ENCODE measurements at places on chromosomes 5 and 9.

GRCh38 chr9:123599781-123600180 lies 243.8 kb downstream of the CRB2 start:
- no peak for DNase-seq

- no peak for DNase-seq
Measured at GRCh38 chr5:146041180-146041789, 64.1 kb downstream of the PLAC8L1 start.

GRCh38 chr9:106626936-106627335 lies 236.0 kb upstream of the ZNF462 start:
- DNase-seq, result no peak

DNA sequence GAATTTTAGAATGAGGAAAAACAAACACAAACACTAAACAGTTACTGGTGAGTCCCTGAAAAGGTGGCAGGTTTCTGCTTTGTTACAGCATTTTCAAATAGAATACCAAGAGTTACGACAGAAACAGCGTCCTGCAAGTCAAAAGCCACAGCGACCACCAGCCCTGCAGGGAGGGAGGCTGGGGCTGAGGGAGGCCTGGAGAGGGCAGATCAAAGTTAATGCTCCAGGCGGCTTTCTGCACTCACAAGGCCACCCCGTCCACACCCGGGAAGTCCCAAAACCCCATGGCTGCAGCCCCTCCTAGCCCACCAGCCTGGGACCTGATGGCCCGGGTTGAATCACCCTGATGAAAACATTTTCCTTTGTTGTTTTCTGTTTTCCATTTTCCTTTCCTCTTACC lies 29.3 kb downstream of the COL23A1 start:
- no peak for DNase-seq

- DNase-seq, result no peak
Measured at GRCh38 chr9:97570899-97571298, 62.3 kb downstream of the TSTD2 start.

DNA sequence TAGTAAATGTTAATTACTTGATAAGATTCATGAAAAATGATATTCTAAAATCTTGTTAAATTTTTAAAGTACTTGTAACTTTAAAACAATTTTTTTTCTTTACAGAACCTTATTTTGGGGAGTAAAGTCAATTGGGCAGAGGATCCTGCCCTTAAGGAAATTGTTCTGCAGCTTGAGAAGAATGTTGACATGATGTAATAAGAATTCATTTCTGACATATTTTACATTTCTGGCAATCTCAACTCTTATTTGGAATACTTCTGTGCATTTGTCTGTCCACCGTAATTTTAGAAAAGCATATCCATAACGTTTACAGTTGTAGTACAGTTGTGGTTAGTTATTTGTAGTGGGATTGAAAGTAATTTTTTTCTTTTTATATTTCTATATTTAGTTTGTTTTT lies 20.2 kb downstream of the CENPH start:
- DNase-seq, result no peak

GRCh38 chr9:125280945-125281344 lies 19.3 kb downstream of the GAPVD1 start:
- DNase-seq, result no peak

DNA sequence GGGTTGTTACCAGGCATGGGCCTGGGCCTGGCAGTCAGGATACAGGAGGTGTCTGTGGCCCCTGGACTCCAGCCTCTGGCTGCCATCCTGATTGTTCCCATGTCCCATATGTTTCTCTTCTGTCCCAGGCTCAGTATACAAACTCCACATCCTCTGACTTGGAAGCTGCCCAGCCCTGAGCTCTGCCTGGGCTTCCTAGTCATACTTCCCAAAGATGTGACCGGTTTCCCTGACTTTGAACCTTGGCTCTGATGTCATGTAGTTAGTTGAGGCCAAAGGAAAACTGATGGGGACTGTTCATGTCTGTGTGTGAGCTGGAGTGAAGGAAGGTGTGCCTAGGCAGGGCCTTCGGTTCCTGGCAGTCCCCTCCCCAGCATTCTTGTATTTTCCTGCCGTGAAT lies 50.4 kb downstream of the CYSTM1 start:
- DNase-seq, result no peak

DNA sequence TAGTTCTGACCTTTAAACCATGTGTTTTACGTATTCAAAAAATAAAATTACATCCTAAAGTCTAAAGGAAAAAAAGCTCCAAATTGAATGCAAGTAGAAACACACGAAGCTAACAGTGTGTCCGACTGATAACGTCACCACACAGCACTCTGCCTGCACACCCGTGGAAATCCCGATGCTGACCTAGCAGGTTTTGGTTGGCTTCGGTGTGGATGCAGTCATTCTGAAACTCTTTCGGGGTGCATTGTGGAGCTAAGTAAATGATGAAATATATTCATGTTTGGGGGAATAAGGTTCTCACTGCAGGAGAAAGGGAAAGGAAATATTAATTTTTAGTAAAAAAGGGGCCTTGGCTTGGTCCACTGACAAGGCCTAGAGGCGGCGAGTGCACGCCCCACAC lies 2.0 kb downstream of the RASGEF1C start:
- DNase-seq, result no peak

GRCh38 chr5:930866-931265 lies 38.2 kb downstream of the TRIP13 start:
- no peak for DNase-seq

DNA sequence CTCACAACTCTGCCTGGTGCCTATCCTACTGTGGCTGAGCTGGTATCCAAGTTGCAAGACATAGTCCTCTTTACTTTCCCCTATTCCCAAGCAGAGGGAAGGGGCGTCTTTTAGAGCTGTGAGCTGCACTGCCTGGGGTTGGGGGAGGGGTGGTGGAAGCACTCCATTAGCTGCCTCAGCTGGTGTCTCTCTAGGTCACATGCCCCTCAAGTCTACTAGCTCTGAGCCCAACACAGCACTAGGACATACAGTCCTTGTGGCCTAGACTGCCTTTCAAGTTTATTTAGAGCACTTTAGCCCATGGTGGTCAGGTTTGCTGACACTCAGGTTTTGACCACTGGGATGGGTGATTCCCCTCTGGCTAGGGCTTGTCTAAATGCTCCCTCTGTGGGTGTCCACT lies 54.7 kb downstream of the SREK1 start:
- no peak for DNase-seq

DNA sequence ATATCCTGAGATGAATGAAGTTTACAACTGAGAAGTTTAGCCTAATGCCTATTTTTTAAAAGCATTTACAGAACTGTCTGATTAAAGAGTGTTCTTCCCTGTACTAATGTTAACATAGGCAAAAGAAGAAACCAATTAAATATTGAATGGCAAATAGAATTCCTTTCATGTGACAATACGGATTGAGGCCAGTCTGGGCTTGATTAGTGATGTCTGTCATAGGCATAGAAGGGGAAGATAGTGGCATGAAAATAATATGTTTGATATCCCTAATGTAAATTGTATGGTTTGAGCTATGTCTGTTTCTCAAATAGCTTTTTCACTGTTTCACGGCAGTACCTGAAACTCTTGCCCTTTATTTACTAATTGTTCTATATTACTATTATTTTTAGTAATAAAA lies 443.1 kb upstream of the CLINT1 start:
- no peak for DNase-seq

GRCh38 chr9:89718651-89719050 lies 113.8 kb downstream of the GADD45G start:
- no peak for DNase-seq

DNA sequence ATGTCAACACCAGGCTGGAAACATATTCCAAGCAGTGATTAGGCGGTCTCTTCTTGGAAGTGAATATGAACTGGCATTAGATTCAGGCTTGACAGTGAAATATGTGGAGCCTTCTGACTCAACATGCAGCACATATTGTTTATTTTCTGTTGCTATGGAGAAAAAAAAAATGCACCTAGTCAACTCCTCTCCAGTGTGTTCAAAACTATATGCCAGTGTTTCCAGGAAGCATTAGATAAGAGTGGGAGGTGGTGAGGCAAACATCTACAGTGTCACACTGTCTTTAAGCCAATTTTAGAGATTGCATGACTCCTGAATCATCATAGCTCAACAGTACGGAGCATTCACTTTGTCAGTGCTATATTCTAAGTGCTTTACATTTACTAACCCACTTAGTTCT lies 117.9 kb downstream of the HCN1 start:
- DNase-seq, result peak; percentile 4

- DNase-seq, result no peak
Measured at GRCh38 chr9:96719921-96720320, 58.0 kb downstream of the ZNF510 start.

GRCh38 chr9:103530934-103531333 lies 535.8 kb downstream of the CYLC2 start:
- no peak for DNase-seq

GRCh38 chr5:142845954-142846398 lies 75.8 kb downstream of the ARHGAP26 start:
- DNase-seq, result no peak

- DNase-seq, result peak; percentile 81
Measured at GRCh38 chr9:114156657-114157421, 1.5 kb downstream of the COL27A1 start.

GRCh38 chr5:143056339-143056704 lies 286.1 kb downstream of the ARHGAP26 start:
- no peak for DNase-seq

GRCh38 chr5:159775890-159776289 lies 140.4 kb upstream of the ADRA1B start:
- no peak for DNase-seq

GRCh38 chr5:151661968-151662732 lies 24.6 kb downstream of the SPARC start:
- DNase-seq, result no peak

DNA sequence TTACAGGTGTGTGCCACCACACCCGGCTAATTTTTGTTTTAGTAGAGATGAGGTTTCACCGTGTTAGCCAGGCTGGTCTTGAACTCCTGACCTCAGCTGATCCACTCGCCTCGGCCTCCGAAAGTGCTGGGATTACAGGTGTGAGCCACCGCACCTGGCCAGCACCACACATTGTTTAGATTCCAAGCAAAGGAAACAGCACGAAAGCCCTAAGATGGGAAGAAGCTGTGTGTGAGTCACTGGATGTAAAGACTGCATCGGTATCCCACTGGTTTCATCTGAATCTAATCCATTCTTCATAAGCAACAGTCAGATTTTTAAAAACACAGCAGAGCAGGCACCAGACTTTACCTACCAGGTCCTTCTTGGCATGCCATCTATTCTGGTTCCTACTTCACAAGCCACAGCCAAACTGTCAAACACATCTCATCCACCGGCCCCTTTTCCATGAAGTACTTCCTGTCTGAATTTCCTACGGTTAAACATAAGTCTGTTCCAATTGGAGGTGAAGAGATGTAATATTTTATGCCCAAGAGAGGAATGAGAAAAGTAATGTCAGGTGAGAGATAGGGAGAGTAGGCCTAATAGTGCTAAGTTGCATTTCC lies 17.4 kb downstream of the UBTD2 start:
- no peak for DNase-seq

GRCh38 chr9:94804316-94804715 lies 77.8 kb downstream of the AOPEP start:
- no peak for DNase-seq

DNA sequence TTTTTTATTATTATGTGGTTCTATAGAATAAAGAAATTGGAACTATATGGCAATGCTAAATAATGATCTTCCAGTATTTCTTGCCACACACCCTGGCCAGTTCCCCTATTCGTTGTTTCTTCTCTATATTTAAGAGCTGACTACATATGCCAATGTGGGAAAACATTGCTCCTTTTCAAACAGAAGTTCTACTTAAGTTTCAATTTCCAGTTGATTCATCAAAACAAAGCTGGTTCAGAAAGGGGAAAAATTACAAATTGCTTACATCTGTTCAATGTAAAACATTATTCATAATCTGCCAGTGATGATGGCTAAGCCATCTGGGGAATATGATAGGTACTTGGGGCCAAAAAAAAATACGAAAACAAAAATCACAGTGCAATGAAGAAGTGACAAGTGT lies 76.9 kb downstream of the ST8SIA4 start:
- DNase-seq, result no peak

DNA sequence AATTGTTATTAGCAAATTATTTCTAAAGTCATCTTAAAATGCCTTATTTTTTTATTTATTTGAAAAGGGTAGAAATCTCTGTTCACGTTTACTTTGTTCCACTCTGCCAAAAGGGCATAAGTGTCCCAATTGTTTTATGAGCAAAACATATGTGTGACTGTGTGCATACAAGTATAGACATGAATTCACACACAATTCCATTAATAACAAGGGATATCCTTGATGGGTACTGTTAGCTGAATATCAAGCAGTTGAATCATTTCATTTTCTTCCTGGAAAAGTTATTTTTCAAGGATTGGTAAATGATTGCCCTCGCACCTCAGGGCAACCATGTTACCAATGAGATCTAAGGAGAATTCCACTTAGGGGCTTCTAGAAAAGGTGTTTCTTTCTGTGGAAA lies 92.1 kb upstream of the TAF11L2 start:
- DNase-seq, result no peak

All from H54 (cell line).